ENCODE measurements at places on chromosomes 3 and 15. TPM values are rescaled to one million over a fixed set of nuclear protein-coding genes. Genes with fewer than 3 reads are reported as not detected.

DNA sequence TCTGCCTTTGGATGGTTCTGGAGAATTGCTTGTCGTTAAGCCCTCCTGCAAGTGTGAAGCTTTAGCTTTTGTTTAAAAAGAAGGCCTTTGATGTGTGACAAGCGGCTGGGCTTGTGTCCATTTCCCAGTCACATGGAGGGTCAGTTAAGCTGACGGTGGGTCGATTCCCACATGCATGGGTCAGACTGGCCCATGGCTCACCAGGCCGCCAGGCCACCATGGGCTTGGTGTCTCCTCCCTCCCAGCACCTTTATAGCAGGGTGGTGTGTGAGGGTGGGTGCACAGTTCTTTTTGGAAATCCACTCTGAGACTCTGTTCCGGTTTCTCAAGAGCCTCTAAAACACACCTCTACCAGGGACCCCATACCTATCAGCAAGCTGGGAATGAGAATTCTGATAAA lies 67.2 kb downstream of the SCN5A start:
- no peak for DNase-seq

GRCh38 chr15:40270246-40270995 lies 12.4 kb downstream of the ANKRD63 start:
- DNase-seq: no peak

The SPESP1 gene
- total RNA-seq: 6.0 TPM

DNA sequence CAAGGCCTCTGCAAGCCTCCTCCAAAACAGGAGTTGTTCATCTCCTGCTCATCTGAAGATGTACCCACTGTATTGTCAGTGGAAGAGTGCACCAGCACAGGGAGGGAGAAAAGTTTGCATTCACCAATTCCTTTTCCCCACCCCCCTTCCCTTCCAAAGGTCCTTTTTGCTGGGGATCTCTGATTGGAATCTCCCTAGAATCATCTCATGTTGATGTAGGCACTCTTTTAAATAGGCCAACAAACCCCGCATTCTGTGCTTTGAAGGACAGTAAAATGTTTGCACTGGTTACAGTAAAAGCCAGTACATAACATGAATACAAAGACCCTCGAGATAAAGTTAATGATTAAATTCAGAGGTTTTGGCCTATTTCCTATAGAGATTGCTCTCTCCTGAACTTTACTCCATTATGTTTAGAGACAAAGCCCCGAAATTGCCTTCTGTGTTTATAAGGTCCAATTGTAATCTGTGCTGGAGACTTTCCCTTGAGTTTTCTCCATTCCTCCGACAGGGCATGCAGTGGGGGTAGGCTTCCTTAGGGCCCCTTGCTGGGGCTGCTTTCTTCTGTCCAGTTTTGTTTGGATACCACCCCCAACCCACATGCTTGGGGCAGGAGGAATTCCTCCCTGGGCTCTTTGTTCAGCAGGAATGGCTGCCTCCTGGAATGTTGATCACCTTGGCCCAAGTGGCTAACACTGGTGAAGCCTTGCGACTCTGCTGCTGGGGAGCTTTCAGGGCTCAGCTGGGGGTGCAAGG lies 22.5 kb downstream of the TRIM71 start:
- no peak for DNase-seq

GRCh38 chr3:60856257-60857046 lies 394.8 kb downstream of the FHIT start:
- DNase-seq: no peak

DNA sequence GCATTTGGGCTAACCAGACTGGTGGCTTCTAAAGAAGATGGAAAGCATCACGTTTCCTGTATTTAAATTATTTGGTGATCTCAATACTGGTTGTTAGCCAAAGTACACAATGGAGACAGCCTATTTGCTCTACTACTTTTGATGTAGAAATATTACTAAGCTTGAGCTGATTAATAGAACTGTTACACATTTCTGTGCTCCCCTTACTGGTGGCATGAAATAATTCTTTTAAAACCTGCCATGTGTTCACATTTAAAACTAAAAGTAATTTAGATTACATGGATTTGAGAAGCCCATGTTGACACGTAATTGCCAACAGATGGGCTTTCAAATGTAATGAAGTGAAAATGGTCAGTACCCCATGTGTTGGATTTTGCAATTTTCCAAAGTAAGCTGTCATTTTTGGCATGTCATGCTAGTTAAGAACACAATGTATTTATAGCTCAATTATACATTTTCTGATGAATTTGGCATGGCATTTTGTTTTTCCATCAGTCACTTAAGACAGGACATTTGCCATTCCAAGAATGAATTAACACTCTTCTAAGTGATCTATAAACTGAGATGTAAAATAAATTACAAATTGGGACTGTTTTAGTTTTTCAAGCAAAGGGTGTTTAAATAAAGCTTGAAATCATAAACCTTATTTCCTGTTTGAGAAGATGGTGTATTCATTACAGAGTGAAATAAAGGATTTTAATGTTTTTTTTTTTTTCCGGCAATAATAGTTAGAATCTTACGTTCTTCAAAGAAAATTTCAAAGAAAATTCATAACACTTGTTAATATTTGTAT lies 10.8 kb upstream of the RARRES1 start:
- DNase-seq: no peak

DNA sequence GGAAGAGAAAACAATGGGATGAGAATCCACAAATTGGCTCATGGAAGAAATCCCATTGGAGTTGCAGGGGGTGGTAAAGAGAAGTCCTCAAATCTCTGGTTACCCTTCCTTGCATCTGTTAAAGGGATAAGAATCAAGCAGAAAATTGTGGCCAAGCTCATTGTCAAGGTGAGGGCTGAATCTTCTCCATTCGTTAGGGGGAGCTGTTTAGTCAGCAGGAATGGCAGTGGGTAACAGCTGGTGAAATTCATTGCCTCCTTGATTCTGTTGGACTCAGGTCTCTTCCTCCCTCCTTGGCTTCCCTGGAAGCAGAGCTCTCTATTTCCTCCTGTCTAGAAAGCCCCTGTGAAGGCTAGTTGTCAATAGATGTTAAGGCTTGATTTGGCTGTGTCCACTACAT lies 343.1 kb upstream of the SEMA6D start:
- no peak for DNase-seq

The DLL4 gene
- total RNA-seq: 3.8 TPM

The CHCHD6 gene
- total RNA-seq: 49.7 TPM
